ENCODE measurements at places on chromosomes 5 and 9. TPM values are rescaled to one million over a fixed set of nuclear protein-coding genes. Genes with fewer than 3 reads are reported as not detected.

S100Z gene
- not detected for total RNA-seq

- no peak for DNase-seq
Observed at GRCh38 chr5:61784341-61784740, 452.3 kb downstream of the ZSWIM6 start.

GRCh38 chr9:129202613-129203555, 24.8 kb upstream of the IER5L start:
- DNase-seq: peak; percentile 93

SLCO6A1 gene
- total RNA-seq: not detected

C8G gene
- 1.00 TPM for total RNA-seq

GRCh38 chr5:179355976-179356974, 11.0 kb upstream of the ADAMTS2 start:
- no peak for DNase-seq

ANKRD31 gene
- 0.38 TPM for total RNA-seq

SOWAHA gene
- 0.63 TPM for total RNA-seq

DNA sequence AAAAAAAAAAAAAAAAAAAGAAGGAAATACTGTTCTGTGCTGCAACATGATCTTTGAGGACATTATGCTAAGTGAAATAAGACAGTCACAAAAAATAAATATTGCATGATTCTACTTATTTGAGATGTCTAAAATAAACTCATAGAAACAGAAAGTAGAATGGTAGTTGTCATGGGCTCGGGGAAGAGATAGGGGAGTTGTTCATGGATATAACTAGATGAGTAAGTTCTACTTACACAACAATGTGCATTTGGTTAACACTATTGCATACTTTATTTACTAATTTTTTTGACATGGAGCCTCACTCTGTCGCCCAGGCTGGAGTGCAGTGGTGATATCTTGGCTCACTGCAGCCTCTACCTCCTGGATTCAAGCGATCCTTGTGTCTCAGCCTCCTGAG, 15.2 kb downstream of the MAML1 start:
- DNase-seq: no peak

IFNA2 gene
- not detected for total RNA-seq

- DNase-seq: no peak
Observed at GRCh38 chr9:111922324-111923013, 25.9 kb downstream of the UGCG start.

ABO gene
- 27.7 TPM for total RNA-seq

PTPDC1 gene
- 9.5 TPM for total RNA-seq

DNA sequence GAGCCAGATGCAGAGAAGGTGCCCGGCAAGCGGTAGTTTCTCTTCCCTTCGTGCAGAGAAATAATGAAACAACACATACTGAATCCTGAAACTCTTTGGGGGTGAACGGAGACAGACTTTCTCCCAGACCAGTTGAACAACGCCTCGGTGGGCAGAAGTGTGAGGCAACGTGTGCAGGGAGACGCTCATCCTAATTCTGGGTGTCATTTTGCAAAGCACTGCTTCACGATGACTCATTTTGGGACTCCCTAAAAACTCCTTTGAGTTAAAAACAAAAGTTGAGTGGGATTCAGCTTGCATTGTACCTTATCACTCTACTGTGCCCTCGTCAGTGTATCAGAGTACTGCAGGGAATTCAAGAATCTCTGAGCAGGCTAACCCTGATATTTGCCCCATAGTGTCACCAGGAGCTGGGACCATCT, 3.5 kb upstream of the NEK6 start:
- no peak for DNase-seq

SPATA31A3 gene
- total RNA-seq: not detected

DNA sequence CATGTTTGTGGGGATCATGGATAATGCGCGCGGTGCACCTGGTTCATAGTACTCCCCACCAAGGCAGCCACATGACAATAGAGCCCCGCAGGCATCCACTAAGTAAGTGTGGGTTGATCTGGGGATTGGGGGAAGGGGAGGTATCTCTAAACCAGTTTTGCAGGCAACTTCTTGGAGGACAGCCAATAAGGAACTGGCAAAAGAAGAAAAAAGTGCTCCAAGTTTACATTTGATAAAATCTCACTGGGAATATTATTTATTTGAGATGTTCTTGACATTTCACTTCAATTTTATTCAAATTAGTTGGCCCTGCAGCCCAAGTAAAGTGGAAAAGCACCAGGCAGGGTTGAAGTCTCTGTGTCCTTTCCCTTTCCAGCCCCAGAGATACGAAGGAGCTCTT, 8.5 kb downstream of the FBP1 start:
- DNase-seq: no peak

RNF183 gene
- not detected for total RNA-seq

BARX1 gene
- not detected for total RNA-seq

DNA sequence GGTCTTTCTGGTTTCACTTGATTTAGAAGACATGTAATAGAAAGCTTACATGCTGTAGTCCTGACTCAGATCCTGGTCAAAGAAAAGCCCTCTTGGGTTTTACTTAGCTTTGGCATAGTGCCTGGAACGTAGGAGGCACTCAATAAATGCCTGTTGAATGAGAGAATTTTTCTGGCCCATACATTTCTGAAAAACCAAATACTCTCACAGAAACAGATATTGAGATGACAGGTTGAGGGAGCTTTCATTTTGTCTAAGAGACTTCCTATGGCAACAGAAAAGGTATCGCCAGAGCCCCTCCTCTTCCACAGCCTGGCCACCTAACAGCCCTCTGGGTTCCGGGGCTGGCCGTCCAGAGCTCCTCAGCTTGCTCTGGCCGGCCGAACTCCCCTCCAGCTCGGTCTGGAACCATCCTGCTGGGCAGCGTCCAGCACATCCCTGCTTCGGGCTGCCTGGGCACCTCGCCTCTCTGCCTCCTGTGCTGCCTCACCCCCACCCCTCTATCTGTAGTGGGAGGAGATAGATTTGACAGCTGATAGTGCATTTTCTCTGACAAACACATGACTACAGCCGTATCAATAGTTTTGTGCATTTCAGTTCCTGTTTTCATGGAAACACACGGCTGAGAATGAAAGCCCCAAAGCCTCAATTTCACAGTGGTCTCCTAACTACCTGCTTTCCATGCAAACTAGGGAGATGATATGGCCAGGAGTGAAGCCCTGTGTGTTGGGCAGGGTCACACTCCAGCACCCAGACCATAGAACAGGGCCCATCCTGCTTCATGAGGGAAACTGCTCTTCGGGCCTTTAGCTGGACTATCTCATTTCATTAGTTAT, 1.1 kb downstream of the IL4 start:
- no peak for DNase-seq

GRCh38 chr9:89484475-89485404, 13.2 kb downstream of the SEMA4D start:
- DNase-seq: no peak

IFNA21 gene
- total RNA-seq: not detected

DNA sequence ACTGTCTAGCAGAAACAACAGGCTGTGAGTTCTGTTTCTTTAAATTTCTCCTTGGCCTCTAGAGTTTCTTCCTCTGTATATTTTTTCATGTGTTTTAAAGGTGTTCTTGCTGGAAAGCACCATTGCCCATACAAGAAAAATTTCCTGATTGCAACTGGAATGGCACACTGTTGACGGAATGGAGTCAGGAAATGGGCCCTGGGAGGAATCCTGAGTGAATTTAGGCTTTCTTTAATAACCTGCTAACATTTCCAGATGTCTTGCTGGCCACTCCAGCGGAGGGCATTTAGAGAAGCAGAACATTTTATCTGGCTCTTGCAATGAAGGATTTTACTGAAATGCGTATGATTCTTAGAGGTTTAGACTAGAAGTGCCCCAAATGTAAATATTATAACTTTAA, 736.3 kb downstream of the TAF11L14 start:
- no peak for DNase-seq

- DNase-seq: no peak
Observed at GRCh38 chr9:122797316-122798063, 2.4 kb upstream of the OR1K1 start.

- DNase-seq: no peak
Observed at GRCh38 chr5:171512397-171512796, 93.0 kb downstream of the FGF18 start.

GRCh38 chr9:20495098-20495497, 127.2 kb downstream of the MLLT3 start:
- no peak for DNase-seq

GRCh38 chr5:6780802-6781391, 67.7 kb downstream of the TENT4A start:
- no peak for DNase-seq

GRCh38 chr9:26723486-26723885, 169.1 kb downstream of the CAAP1 start:
- peak; percentile 9 for DNase-seq

CCDC192 gene
- 0.32 TPM for total RNA-seq

SPRY4 gene
- total RNA-seq: 15.9 TPM

GRCh38 chr9:137631345-137632229, 12.8 kb downstream of the EHMT1 start:
- no peak for DNase-seq
